ENCODE measurements at places on chromosomes 16 and 17.

DNA sequence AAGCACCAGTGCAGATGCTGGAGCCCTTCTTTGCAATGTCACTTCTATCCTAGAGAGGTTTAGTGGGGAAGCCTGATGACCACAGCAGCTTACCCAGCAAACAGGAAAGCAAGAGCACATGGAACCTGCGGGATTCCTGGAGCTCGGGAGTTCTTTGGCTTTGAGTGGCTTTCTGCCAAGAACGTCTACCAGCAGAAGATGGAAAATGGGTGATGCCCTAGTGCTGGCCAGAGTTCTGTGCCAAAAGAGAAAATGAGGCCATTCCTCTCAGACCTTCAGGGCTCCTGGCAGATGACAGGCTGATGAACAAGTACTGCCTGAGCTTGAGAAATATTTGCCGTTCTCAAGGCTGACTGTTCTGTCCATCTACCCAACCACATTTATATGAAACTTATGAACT is 332.1 kb upstream of the CCL2 start:
- no peak for DNase-seq

DNA sequence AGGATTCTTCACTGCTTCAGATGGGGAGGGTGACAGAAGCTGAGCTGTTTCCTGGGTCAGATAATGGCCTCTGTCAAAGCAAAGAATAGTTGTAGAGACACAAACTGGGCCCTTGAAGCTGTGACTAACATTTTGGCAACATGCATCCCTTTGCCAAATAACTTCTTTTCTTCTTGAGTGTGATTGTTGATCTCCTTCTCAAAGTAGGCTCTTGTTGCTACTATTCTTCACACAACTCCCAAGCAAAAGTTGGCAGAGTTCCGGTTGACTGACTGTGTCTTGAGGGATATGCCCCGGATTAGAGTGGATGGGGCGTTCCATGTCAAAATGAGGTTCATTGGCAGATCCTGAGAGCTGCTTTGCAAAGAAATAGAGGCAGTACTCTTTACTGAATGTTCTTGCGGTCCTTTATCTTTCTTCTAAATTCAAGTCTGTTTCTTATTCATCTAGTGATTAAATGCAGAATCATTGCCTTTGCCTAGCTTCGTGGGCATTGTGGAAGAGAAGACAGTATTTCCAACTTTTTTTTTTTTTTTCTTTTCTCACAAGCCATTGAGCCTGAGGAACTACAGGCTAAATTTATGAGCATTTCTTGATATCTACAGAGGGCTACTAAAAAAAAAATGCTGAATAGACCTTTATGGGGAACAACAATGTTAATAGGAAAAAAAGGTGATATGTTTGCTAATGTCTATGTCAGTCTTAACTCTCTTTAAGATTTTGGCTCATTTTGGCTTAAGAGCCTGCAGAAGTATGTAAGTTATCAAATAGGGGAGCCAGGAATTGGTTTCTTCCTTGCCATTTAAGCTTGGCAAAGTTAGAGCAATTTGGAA is 5.8 kb downstream of the WIPF2 start:
- no peak for DNase-seq

- DNase-seq: no peak
Measured at GRCh38 chr16:68686905-68687304, 41.8 kb downstream of the CDH3 start.

- peak; percentile 3 for DNase-seq
Measured at GRCh38 chr16:47258874-47259461, 115.2 kb upstream of the NETO2 start.

- no peak for DNase-seq
Measured at GRCh38 chr16:13997526-13997925, 73.6 kb upstream of the MRTFB start.

DNA sequence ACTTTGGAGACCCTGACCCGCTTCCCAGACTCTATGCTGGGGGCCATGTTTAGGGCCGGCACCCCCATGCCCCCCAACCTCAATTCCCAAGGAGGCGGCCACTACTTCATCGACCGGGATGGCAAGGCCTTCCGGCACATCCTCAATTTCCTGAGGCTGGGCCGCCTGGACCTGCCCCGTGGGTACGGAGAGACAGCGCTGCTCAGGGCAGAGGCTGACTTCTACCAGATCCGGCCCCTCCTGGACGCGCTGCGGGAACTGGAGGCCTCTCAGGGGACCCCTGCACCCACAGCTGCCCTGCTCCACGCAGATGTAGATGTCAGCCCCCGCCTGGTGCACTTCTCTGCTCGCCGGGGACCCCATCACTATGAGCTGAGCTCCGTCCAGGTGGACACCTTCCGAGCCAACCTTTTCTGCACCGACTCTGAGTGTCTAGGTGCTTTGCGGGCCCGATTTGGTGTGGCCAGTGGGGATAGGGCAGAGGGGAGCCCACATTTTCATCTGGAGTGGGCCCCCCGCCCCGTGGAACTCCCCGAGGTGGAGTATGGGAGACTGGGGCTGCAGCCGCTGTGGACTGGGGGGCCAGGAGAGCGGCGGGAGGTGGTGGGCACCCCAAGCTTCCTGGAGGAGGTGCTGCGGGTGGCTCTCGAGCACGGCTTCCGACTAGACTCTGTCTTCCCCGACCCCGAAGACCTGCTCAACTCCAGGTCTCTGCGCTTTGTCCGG is 1.1 kb downstream of the KCTD11 start:
- no peak for DNase-seq

GRCh38 chr16:48542020-48542473 is 67.9 kb downstream of the N4BP1 start:
- DNase-seq: no peak

DNA sequence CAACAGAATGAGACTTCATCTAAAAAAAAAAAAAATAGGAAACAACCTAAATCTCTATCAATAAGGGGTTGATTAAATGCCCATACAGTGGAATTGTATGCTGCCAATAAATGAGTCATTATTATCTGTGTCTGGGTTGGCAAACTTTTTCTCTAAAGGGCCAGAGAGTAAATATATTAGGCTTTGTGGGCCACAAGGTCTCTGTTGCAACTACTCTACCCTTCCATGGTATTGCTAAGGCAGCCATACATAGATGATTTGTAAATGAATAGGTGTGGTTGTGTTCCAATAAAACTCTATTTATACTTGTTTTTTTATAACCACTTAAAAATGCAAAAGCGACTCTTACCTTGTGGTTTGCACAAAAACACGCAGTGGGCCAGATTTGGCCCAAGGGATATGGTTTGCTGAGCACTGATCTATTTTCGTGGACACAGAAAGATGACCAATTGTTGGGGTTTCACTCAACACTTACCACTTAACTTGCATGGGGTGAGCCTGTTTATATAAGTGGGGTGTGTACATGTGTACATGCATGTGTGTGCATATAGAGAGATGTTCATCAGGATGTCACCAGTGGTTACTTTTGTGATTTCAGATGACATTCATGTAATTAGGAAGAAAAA is 12.4 kb upstream of the IL4R start:
- DNase-seq: no peak

- DNase-seq: no peak
Measured at GRCh38 chr17:74449773-74450172, 16.7 kb upstream of the CD300A start.

DNA sequence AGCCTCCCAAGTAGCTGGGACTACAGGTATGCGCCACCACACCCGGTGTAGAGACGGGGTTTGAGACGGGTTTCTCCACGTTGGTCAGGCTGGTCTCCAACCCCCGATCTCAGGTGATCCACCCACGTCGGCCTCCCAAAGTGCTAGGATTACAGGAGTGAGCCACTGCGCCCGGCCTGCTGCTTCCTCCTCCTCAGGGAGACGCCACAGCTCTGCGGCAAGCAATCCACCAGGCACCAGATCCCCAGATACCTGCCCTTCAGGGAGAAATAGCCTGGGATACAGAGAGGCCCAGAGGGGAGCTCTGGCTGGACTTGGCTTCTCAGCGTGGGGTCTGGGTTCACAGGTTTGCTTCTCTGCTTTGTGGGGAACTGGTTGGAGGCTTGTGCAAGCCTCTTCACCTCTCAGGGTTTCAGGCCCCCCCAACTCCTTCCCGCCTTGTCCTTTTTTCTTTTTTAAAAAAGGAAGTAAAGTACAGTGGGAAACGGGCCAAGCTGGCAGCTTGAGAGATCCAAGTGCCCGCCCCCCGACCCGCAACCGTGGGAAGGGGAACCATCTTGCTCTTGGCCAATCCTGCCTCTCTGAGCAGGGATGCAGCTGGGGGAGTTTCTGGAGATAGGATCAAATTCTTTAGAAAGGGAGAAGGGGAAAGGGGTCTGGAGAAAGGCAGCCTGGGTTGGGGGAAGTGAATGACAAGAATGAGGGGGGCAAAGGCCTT is 2.6 kb upstream of the SPHK1 start:
- DNase-seq: peak; percentile 76

DNA sequence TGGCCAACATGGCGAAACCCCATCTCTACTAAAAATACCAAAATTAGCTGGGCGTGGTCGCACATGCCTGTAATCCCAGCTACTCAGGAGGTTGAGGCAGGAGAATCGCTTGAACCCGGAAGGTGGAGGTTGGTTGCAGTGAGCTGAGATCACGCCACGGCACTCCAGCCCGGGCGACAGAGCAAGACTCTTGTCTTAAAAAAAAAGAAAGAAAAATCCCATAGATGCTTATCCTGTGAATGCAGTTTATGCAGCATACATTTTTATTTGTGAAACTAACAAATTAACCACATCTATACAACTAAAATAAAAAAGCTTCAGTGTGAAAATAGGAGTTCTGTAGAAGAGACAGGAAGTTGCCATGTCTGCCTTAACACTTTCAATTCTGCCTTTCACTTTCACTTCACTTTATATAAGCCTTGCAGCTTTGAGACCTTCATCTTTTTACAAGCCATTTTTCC is 7.1 kb downstream of the IGSF6 start:
- DNase-seq: no peak

GRCh38 chr17:28347261-28347891 is 10.0 kb downstream of the POLDIP2 start:
- DNase-seq: no peak

DNA sequence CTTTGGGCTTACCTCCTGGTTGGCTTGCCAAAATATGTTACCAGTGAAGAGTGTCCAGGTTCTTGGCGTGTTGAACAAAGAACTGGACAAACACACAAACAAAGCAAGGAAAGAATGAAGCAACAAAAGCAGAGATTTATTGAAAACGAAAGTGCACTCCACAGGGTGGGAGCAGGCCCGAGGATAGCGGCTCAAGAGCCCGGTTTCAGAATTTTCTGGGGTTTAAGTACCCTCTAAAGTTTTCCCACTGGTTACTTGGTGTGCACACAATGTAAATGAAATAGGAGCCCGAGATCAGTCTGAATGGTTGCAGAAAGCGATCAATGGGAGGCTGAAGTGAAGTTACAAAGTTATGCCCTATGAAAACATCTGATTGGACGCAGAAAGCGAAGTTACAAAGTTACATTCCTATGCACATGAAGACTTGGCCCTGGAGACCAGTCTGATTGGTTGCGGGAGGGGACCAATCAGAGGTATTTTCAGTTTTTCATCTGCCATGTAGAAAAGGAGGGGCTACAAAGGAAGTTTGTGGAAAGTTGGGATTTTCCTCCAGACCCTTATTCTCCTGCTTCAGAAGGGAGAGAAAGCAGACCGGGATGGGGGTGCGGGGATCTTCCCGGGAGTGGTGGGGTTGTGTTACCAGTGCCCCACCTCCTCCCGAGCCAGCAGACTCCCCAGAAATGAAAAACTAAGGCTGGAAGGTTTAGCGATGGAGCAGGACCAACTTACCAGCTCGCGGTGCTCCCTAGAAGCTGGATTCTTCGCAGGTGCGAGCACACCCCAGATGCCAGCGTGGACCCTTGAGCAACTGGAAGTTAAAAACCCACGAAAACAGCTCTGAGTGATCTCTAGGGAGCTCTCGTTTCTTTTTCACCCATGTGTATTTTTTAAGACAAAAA is at the start of gene SLFN12:
Gene SLFN12, minus strand, starts transcription at position 325 of the 899 bp plus-strand sequence. CDS start 9,472 bp downstream, outside the sequence.
- DNase-seq: peak; percentile 39

- no peak for DNase-seq
Measured at GRCh38 chr16:49964973-49965372, 60.1 kb upstream of the CNEP1R1 start.

DNA sequence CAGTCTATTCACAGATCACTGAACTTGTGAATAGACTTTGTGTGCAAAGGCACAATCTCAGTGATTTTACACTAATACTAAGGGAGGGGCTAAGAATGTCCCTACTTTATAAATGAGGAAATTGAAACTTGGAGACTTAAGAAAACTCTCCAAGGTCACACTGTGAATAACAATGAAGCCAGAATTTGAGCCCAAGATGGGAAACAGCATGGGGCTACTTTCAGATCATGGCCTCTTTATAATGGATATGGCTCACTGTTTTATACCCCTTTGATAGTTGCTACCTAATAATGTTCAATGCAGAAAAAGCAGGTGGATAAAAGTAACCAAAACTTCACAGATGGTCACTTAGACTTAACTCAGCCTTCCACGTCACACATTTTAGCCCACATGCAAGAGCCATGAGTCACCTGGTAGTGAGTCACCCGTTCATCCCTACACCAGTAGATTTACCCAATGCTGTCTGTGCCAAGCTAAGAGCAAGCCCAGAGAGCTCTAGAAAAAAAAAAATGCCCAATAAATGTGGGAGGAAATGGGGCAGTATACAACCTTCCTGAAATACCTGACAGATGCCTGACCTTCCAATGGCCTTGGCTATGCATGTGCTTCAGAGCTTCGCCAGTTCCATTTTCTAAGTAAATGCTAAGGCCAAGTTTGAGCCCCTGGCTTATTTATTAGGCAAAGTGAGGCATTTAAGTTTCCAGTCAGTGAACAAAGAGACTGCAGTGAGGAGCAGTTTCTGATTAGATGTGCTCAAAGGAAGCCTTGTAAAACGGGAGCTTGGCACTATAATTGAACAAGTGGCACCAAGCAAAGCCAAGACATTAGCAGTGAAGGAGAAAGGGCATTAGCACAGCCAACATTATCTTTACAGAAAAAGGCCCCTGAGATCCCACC is 219.7 kb downstream of the TMEM114 start:
- DNase-seq: no peak

- no peak for DNase-seq
Measured at GRCh38 chr17:58920773-58921172, 165.1 kb downstream of the PPM1E start.

DNA sequence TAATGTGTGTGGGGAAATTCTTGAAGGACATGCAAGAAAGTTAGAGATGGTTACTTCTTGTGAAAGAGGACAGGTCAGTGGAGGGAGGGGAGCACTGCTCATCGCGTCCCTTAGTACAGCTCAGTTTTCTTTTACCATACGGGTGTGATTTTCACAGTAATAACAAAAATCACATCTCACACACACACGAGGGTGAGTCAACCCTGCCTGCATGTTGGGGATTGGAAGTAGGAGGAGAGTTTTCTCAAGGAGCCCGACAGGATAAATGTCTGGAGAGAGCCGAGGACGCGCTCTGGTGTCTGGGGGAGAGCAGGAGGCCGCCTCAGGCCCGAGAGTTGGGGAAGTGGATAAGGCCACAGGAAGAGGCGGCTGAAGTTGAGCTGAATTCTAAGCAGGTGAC is 16.4 kb downstream of the PLCD3 start:
- no peak for DNase-seq

DNA sequence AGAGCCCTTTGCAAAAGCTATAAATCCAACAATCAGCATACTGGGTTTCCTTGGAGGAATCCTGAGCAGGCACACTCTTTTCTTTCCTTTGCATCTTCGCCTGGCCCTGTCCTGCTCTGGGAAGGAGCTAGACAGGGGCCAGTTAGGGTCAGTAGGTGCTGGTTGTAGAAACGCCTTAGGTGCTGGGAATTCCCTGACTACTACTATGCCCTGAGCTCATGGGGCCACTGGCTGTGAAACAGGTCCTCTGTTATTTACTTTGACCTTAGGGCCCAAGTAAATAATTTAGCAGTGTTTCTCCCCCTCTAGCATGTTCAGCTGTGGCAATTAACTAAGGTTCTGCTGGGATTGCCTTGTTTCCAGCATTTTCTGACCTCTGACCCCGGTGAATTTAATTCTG is 15.8 kb upstream of the WSCD1 start:
- no peak for DNase-seq

Data from HL-60 (cell line).